ENCODE measurements at places on chromosomes 1 and 21.

- DNase-seq: no peak
These were observed 13.0 kb upstream of the PLPPR4 start for GRCh38 chr1:99251308-99251707.

DNA sequence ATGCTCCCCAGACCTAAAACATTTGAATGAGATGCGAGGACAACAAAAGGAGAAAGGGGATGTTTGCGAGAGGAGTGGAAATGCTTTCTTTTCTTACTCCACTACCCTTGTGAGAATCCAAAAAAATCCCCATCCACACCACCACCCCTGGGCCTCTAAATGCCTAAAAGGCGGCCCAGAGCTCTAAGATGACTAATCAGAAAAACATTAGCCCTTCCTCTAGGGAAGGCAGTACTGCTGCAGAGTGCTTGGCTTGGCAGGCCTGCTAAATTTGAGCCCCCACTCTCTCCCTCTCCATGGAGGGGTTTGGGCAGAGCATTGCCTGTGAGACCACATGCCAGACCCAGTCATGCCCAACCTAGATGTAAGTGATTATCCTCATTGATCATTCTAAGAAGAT, 347.9 kb downstream of the USH2A start:
- no peak for DNase-seq

DNA sequence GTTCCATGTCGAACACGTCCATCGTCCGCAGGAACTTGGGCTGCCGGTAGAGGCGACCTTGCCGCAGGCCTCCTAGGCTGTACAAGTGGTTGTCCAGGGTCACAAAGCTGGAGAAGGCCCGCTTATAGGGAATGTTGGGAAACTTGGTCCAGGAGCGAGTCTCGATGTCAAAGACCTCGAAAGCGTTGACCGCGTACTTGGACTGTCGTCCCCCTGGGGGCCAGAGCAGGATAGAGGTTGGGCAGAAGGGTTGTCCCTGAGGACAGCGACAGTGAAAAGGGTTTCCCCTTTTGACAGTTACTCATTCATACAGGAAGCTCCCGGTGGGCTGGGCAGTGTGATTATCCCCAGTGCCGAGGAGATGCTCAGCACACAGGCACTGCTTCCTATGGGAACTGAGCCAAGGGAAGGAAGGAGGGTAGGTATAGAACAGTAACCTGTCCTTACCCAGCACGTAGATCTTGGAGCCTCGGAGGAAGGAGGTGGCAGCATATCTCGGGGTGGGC, 17.5 kb downstream of the KLHDC8A start:
- no peak for DNase-seq

DNA sequence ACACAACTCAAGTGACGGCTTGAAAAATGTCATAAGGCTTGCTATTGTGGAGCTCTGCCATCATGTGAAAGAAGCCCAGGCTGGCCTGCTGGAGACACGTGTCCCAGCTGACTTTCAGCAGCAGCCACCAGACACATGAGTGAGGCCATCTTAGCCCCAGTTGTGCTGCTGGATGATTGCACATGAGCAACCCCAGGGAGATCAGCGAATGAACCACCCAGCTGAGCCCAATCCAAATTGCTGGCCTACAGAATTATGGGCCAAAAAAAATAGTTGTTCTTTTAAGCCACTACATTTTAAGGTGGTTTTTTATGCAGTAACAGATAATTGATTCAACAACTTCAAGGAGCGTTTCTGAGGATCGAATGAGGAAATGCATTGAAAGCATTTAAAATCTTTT, 17.5 kb upstream of the CDA start:
- no peak for DNase-seq

DNA sequence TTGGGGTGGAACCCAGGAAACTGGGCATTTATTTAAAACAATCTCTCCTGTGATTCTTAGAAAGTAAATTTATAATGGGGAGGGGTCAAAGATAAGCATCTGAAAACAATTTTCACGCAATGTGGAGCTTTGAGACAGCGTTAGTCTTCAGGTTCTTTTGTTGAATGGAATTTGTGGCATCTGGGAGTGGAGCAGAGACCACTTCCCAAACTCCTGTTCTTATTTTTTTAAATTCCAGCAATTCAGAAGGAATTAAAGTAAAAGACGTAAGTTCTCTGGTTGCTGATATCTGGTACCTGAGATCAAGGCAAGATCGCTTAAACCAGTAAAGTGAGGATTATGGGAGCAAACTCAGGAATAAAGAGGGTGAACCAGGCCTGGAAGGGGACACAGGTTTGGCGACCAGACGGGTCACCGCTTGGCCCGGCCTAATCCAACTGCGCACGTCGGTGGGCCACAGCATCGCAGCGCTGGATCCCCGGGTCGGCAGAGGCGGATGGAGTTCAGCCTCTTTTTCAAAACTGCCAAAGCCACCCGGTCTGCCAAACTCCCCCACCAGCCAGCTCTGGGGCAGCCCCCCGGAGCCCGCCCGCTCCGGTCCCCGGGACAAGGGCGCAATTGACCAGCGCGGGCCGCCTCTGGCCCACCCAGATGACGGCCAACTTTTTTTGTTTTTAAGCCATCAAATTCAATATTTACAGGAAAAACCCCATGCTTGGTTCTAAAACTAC, 754 bp upstream of the PDPN start:
- no peak for DNase-seq

DNA sequence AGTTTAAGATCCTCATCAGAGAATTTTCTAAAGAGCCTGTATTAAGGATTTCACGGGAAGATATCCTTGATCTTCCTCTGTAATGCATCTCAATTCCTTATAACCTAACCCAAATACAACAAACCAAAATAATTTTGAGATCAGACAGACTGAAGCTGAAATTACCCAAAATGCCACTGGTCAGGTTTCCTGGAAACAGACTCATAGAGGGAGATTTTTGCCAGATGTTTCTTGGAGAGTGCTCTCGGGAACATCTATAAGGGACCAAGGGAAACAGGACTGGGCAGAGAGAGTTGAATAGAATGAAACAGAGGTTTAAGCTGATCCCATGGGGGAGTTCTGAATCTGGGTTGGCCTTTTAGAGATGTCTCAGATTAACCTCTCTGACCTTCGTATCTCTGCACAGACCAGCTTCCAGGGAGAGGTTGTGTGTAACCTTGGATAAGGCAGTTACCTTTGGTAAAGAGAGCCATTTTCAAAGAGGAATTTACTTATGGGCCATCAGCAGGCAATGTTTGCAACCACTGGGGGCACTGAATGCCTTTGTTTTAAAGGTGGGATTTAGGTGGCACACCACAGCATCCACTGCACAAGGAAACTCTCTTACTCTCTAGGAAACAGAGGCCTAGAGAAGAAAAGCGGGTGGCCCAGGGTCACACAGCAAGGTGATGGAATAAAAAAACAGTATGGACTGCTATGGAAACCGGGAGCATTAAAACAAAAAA, 130.8 kb upstream of the SGIP1 start:
- no peak for DNase-seq

DNA sequence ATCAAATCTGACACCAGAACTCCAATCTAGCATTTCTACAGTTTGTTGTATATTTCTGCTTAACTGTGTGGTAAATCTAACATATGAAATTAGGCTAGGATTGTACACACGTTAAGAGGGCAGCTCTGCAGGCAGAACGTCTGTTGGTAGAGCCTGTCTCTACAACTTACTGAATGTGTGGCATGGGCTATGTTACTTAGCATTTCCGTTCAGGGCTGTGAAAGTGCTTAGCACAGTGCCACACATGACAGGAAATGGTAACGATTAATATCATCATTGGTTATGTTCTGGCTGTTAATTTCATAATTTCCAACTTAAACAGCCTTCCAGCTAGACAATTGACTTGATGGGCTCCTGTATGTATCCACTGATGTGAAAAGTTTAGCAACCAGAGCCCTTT, 9.6 kb upstream of the C8B start:
- no peak for DNase-seq

All from activated T-helper 9 cell treated with anti-CD3 and anti-CD28 coated beads, Interleukin-2, amount 50 U/mL, for 16 hours (primary cell).